ENCODE measurements at places on chromosomes 6 and 20.
A peak's percentile ranks its signal among the peaks of the same experiment; 100 is the strongest.

DNA sequence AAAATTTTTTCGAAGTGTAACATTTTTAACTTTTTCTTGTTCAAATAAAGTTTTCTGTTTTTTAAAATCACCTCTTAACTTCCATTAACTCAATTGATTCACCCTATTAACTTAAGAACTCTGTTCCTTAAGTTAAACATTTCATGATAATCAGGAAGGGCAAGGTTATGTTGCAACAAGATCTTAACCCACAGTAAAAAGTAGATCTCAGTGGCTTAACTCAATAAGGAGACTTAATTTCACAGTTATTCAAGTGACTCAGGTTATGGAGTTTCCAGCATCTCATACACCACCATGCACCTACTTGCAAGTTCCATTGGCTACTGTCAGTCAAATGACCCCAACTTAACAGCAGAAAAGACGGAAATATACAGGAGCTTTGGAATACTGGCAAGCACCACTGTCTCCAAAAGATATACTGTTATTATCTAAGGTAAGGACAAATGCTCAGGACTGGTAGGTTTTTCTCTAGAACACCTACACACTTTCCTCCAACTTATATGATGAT lies 11.2 kb downstream of the HLA-DQB1 start:
- DNase-seq: no peak

GRCh38 chr6:112024464-112024863 lies 29.4 kb upstream of the CCN6 start:
- no peak for DNase-seq

GRCh38 chr6:32192608-32193039 lies at the start of gene GPSM3:
Gene GPSM3, minus strand, starts transcription at chr6:32192643. Its CDS starts 130 bp downstream, at chr6:32192513.
- DNase-seq: no peak

DNA sequence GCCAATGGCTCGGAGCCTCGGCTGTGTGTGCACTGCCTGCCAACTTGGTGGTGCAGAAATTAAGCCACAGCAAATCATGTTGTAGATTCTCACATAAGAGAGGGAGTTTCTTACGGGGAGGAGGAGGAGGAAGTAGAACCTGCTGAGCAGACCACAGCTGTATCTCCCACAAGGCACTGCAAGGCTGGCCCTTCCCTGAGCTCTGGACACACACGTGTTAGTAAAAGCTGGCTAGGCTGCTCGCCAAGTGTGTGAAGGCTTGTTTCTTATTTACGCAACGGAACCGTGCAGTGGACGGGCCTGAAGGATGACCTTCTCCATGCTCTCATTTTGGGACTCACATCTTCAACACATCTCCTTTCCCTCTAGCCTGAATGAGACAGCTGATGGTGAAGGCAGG lies 15.7 kb upstream of the QKI start:
- no peak for DNase-seq

GRCh38 chr20:1287787-1288569 lies 21.9 kb downstream of the SNPH start:
- DNase-seq: no peak

DNA sequence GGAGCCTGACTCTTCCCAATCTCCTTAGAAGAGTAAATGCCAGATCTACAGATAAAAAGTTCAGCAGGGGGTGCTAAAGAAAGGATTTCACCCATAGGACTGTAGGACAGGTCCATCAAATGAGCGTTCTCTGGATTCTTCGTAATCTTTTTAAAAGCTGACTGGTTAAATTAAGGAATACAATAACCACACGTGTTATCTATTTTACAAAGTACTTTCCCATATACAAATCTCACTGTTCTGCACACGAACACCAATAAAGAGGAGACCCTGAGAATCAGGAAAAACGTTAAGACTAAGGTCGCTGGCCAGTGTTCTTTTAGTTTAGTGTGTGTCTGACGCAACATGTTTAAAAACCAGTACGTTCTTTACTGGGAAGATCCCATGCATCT lies 542 bp downstream of the TUBE1 start:
- DNase-seq: peak; percentile 0

DNA sequence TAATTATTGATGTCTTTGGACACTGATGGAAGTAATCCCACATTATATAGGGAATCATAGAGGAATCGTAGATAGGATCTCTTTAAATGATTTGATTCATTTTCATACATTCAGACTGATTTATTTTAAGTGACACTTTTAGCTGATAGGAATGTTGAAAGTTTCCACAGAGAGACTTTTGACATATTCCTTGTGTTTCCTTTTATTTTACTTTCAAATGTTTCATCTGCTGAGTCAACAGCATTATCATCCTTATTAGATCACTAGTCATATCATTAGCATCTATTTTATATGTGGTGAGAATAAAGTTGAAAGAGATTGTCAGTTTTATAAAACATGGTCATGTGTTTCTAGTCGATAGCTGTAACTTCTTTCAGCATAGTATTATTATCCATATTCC lies 13.4 kb downstream of the DCBLD1 start:
- no peak for DNase-seq

- no peak for DNase-seq
Observed at GRCh38 chr20:35883336-35883777, 70.9 kb downstream of the SCAND1 start.

GRCh38 chr6:75416443-75416842 lies 77.2 kb downstream of the FILIP1 start:
- no peak for DNase-seq

DNA sequence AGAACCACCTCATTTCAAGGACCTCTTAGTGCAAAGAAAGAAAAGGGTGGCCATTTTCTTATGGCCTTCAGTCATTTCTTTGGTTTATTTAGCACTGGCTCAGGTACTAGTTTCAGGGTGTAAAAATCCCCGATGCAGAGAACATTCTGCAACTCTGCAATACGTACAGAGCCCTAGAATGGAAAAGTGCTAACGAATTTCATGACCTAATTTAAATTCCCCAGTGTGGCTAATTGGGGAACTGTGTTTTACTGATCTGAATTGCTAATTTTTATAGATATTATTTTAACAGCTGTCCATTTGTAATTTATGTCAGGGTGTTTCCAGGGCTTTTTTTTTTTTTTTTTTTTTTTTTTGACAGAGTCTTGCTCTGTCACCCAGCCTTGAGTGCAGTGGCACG lies 160.7 kb downstream of the UST start:
- no peak for DNase-seq

DNA sequence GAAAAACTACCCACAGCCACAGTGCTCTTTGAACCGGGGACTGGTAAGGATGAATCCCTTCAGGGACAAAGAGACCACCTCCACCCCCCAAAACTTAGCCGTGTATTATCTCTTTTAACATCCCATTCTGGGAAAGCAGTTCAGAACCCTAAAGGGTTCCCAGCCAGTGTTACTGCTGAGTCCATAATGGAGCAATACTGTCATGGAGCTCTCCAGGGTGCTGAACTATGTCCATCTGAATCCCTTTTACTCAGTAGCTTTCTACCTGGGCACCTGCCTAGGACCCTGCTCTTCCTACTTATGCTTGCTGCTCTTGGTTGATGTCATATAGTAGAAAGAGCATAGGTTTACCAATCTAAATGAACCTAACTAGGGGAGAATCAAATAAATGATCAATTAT lies 22.3 kb upstream of the SAYSD1 start:
- DNase-seq: no peak

DNA sequence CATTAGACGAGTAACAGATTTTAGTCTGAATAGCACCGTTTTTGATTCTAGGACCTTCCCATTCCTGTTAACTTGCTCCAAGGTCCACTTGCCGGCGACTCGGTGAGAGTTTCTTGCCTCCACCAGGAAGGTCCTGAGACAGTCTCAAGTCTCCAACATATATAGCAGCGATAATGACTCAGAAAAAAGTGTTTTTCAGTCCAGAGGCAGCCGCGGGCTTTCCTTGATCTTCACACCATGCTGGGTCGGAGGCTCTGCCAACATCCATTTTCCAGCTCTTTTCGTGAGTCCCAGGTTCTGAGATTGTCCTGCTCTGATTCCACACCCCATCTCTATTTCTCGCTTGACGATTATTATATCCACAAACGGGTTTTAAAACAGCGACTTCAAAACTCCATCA lies 170.5 kb downstream of the GPX5 start:
- DNase-seq: no peak

DNA sequence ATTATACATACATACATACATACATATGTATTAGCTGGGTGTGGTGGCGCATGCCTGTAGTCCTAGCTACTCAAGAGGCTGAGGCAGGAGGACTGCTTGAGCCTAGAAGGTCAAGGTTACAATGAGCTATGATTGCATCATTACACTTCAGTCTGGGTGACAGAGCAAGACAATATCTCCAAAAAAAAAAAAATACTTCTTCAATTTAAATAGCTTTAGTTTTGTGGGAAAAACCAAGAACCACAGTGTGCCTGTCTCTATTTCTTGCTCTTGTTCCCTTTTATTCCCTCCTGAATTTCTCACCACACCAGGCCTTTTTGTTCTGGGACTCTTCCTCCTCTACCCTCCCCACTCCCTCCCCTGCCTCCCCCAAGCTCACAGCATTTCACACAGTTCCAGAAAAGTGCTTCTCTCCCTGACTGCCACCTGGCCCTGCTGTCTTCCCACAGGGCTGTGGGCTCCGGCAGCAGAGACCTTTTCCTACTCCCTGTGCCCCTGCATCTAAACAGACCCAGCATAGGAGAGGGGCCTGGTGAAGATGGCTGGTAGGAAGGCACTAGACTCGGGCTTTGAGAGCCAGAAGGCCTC lies 1.3 kb downstream of the C20orf203 start:
- DNase-seq: no peak

- no peak for DNase-seq
Observed at GRCh38 chr20:51629399-51630058, 87.0 kb upstream of the NFATC2 start.

DNA sequence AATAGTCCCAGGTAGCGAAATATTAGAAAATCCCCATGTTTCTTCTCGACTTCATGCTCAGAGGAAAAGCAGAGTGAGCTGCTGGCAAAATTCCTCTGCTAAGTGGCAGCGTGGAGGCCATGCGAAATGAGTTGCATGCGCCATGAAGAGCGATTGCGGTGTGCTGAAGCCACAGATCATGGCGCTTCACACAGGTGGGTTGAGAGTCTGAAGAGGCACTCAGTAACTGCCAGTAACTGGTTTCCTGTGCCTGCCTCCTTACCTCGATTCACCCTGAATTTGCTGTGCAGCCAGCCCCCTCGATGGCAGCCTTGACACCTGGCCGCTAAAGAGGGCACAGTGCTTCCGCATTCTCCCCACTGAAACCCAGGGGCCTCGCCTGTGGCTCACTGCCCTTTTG lies 301.5 kb downstream of the NRN1 start:
- no peak for DNase-seq

DNA sequence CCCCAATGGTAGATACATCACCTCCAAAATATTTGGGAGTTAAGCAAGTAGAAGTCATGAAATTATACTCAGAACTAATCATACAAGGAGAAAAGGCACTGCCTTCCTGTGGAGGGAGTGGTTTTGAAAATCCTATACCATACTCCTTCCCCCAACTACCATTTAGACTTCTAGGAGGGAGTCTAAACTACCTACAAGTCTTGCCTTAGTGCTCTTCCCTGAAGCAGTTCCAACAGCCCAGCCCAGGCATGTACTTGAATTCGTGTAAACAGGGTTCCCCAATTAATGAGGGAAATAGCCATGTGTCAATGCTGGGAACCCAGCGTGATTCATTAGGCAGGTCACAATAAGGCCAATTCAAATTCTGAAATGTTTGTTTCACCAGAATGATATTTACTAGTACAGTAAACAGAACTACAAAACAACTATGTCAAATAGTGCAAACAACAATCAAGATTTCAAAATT lies 39.1 kb upstream of the SGK1 start:
- DNase-seq: no peak

- no peak for DNase-seq
Observed at GRCh38 chr20:40493549-40493948, 195.5 kb downstream of the MAFB start.

DNA sequence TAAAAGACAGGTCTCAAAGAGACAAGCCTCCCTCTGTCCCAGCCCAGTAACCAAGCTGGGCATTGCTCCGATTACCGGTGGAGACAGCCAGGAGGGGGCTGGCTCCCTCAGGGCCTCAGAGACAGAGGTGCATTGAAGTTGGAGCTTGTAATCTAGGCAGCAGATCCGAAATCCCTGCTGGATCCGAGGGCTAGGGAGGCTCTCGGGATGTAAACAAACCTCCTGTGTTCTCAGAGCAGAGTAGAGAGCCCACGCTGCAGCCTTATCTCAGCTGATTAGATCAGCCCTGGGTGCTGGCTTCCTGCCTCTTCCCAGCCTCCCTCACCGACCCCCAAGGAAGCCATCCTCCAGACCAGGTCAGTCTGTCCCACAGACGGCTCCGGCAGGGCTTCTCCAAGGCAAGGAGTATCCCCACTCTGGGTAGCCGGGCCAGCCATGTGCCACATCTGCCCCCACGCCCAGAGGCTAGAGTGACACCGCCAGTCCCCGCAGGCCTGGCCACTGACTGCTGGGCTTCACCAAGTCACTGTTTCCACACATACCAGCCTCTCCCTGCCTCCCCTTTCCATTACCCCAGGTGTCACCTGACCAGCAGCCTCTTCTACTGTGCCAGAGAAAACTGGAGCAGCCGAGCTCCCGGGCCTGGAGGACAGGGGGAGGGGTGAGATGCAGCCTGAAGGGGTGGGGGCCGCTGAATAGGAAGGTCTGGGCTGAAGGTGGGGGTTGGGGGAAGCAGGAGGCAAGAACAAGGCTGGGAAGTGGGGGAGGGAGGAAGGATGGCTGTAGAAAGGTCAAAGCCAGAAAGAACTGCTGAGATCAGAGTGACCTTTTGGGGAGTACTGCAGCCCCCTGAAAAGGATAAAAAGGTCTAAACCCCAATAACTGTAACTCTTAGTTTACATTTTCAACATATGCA lies 6.0 kb downstream of the SDC4 start:
- DNase-seq: no peak

GRCh38 chr6:10874207-10874606 lies 7.6 kb downstream of the GCM2 start:
- no peak for DNase-seq

GRCh38 chr6:148323344-148323743 lies 19.3 kb upstream of the SASH1 start:
- no peak for DNase-seq

DNA sequence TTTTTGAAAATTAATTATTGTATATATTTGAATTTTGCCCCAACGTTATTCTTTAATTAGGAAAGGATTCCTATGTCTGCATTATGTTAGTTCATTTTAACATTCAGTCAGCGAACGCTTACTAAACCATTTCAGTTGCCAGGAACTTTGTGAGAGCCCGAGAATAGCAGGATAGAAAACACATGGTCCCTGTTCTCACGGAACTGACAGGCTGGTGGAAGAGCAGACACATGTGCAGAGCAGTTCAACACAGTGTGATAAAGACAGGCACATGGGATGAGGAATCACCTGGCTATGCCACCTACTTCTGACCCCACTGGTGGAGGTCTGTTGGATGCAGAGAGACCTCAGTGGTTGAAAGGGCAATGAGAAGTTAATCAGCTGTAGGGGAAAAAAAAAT lies 367.2 kb downstream of the EPM2A start:
- DNase-seq: no peak

All from NCI-H1092 (cell line).